Hair follicle dermal papilla cell (primary cell): ENCODE measurements at places on chromosomes 2 and 18. TPM values are rescaled to one million over a fixed set of nuclear protein-coding genes. Genes with fewer than 3 reads are reported as not detected.

ORC2 gene
- total RNA-seq = 15.6 and 16.2 TPM in 2 replicates

CXCR4 gene
- not detected in 2 replicates for total RNA-seq

GPR45 gene
- total RNA-seq = not detected in 2 replicates

ADAM23 gene
- total RNA-seq = 0.12 and 0.97 TPM in 2 replicates

LYPD6B gene
- total RNA-seq = 11.4 and 18.6 TPM in 2 replicates

TMEM87B gene
- total RNA-seq = 33.5 and 34.4 TPM in 2 replicates

EN1 gene
- 22.9 and 23.7 TPM in 2 replicates for total RNA-seq

LCT gene
- total RNA-seq = under 0.01 TPM in 1 of 2 replicates, not detected in the other

DPP4 gene
- 41.2 and 56.7 TPM in 2 replicates for total RNA-seq

LOXHD1 gene
- not detected in 2 replicates for total RNA-seq

ITGA6 gene
- total RNA-seq = 22.9 and 23.1 TPM in 2 replicates

TTC31 gene
- 17.0 and 19.0 TPM in 2 replicates for total RNA-seq

ERCC3 gene
- total RNA-seq = 34.1 and 46.4 TPM in 2 replicates

DSG1 gene
- total RNA-seq = not detected in 2 replicates

CFAP221 gene
- 0.32 and 0.36 TPM in 2 replicates for total RNA-seq

PPP4R3B gene
- total RNA-seq = 38.3 and 46.1 TPM in 2 replicates

WDR54 gene
- 20.3 and 25.6 TPM in 2 replicates for total RNA-seq

ARHGAP28 gene
- 56.2 and 73.2 TPM in 2 replicates for total RNA-seq

MAB21L4 gene
- total RNA-seq = not detected in 2 replicates

NEU4 gene
- not detected in 2 replicates for total RNA-seq

TXNDC2 gene
- under 0.01 and 0.12 TPM in 2 replicates for total RNA-seq

SF3B6 gene
- 57.9 and 70.6 TPM in 2 replicates for total RNA-seq

SERPINB11 gene
- total RNA-seq = not detected in 2 replicates

ARID5A gene
- total RNA-seq = 20.3 and 21.6 TPM in 2 replicates

GCG gene
- not detected in 2 replicates for total RNA-seq

FAM161A gene
- 0.61 and 1.6 TPM in 2 replicates for total RNA-seq

TBR1 gene
- total RNA-seq = under 0.01 TPM in 1 of 2 replicates, not detected in the other

NCKAP5 gene
- 0.49 and 0.85 TPM in 2 replicates for total RNA-seq
